ENCODE measurements at places on chromosomes 3 and 15. TPM values are rescaled to one million over a fixed set of nuclear protein-coding genes. Genes with fewer than 3 reads are reported as not detected.

Gene CHAC1
- 4.9 TPM for polyA plus RNA-seq

- DNase-seq = no peak
These were observed 49.2 kb downstream of the SLC7A14 start for GRCh38 chr3:170536712-170537111.

GRCh38 chr3:177177749-177178221 lies 19.5 kb downstream of the TBL1XR1 start:
- DNase-seq = no peak

DNA sequence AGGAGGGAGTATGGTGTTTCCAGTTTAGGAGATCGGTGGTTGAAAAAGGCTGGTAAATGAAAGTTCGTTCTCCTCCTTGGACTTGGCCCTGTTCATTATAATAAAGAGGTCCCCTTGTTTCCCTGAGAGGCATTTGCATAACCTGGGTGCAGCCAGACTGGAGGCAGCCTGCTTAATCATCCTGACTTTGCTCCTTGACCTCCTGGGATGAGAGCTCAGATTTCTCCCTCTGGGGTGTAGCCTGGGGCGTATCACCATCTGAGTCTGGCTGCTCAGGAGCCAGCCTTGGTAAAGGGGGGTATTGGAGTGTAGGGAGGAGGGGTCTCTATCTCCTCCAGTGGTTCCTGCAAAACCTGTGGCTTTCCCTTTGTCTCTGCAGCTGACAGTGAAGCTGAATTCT lies 21.3 kb upstream of the ACAD9 start:
- no peak for DNase-seq

Gene MCTP2
- polyA plus RNA-seq = 18.7 TPM

GRCh38 chr3:143266927-143267326 lies 147.4 kb downstream of the CHST2 start:
- DNase-seq = no peak

Gene IL17RE
- 13.3 TPM for polyA plus RNA-seq

DNA sequence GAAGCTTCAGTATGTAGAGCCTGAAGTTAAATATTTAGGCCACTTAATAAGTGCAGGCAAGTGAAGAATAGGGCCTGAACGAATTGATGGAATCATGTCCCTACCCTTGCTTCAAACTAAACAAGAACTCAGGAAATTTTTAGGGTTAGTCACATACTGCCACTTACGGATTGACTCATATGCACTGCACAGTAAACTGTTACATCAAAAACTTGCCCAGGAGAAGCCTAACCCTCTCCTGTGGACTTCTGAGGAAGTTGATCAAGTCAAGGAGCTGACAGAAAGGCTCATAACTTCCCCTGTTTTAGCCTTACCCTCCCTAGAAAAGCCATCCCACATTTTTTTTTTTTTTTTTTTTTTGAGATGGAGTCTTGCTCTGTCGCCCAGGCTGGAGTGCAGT lies 20.6 kb upstream of the KBTBD12 start:
- no peak for DNase-seq

DNA sequence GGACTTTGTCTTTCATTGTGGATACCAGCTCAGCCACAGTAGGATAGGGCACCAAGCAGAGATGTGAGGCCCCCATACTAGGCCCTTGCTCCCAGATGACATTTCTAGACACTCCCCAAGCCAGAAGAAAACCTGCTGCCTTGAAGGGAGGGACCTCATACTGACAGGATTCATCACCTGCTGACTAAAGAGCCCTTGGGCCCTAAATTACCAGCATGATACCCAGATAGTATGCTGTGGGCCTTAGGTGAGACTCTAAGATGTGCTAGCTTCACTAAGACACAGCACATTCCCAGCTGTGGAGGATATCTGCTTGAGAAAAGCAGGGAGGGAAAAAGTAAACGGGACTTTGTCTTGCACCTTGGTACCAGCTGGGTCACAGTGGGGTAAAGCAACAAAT lies 324.0 kb downstream of the TBL1XR1 start:
- no peak for DNase-seq

GRCh38 chr15:56891852-56892440 lies 26.5 kb upstream of the TCF12 start:
- DNase-seq = no peak

DNA sequence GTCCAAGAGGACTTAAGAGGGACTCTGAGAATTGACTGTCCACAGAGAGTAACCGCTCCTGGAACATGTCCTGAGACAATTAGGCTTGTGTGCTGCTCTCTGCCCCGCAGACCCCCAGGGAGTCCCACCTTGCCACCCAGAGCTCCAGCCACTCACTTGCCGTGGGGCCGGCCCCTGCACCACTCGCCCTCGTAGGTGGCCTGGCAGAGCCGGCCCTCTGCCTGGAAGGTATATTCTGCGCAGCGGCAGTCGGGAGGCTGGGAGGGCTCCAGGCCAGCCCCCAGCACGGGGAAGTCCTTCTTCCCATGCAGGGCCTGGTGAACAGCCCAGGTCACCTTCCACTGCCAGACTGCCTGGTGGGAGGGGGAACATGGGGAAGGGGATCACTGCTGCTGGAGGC lies 10.5 kb downstream of the ALS2CL start:
- DNase-seq = no peak

DNA sequence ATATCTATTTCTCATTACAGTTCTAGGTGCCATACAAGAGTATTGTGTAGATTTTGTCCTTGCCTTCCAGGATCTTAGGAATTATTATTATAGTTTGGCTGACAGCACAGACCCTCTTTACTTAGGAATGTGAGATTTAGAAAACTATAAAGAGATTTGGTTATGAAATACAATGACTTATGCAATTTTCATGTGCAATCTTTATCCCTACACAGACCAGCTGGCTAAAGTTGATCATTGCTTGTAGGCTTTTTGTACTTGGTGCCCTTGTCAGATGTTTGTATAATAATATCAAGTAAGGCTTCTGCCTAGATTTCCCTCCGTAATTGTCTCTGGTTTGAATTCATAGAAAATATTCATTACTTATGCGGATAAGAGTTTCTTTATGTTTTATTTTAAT lies 174.5 kb upstream of the GAP43 start:
- DNase-seq = no peak

Gene CHP1
- 68.5 TPM for polyA plus RNA-seq

- DNase-seq = no peak
These were observed 53.3 kb upstream of the ZNF385D start for GRCh38 chr3:21804330-21804729.

GRCh38 chr15:82681371-82681770 lies 28.3 kb downstream of the AP3B2 start:
- no peak for DNase-seq

DNA sequence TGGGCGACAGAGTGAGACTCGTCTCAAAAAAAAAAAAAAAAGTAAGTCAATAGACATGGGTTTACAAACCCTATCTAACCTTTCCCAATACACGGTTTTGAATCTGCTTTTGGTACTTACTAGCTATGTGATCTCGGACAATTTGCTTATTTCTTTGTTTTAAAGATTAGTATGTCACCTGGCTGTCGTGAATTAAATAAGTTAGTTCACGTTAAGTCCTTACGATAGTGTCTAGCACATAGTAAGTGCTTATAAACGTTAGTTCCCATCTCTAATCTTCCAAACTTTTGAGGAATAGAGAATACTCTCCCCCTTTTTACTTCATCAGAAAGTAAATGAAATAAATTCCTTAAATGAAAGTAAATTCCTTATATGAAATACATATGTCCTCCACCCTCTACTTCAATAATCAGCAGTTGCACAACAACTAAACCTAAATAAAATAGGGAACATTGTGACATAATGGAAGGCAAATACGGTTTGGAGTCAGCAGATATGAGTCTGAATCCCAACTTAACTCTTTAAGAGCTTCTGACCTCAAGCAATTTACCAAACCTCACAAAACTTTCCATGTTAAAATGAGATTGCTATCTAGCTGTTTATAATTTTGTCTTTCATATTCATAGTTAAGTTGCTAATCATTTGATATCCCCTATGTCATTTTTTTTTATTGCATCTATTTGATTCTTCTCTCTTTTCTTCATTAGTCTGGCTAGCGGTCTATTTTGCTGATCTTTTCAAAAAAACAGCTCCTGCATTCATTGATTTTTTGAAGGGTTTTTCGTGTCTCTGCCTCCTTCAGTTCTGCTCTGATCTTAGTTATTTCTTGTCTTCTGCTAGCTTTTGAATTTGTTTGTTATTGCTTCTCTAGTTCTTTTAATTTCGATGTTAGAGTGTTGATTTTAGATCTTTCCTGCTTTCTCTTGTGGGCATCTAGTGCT lies 134.6 kb downstream of the PEAK1 start:
- no peak for DNase-seq

GRCh38 chr15:78004919-78005634 lies 72.4 kb downstream of the TBC1D2B start:
- DNase-seq = no peak

DNA sequence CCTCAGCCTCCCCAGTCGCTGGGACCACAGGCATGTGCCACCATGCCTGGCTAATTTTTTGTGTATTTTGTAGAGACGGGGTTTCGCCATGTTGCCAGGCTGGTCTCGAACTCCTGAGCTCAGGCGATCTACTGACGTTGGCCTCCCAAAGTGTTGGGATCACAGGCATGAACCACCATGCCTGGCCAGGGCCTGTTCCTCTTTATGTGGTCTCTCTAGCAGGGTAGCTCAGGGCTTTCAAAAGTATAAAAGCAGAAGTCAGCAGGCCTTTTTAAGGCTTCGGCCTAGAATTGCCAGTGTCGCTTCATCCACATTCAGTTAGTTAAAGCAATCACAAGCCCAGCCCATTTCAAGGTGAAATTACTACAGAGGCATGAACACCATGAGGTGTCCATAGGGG lies 7.6 kb downstream of the VHL start:
- no peak for DNase-seq

Gene TRIM42
- polyA plus RNA-seq = not detected

GRCh38 chr15:29514926-29515325 lies 245.3 kb upstream of the NSMCE3 start:
- DNase-seq = no peak

- no peak for DNase-seq
These were observed 21.4 kb upstream of the ESYT3 start for GRCh38 chr3:138412821-138413551.
